Stimulated activated CD8-positive, alpha-beta memory T cell treated with anti-CD3 and anti-CD28 coated beads, Interleukin-7, amount 100 ng/mL, for 48 hours (primary cell): ENCODE measurements at places on chromosomes 16 and 17.

DNA sequence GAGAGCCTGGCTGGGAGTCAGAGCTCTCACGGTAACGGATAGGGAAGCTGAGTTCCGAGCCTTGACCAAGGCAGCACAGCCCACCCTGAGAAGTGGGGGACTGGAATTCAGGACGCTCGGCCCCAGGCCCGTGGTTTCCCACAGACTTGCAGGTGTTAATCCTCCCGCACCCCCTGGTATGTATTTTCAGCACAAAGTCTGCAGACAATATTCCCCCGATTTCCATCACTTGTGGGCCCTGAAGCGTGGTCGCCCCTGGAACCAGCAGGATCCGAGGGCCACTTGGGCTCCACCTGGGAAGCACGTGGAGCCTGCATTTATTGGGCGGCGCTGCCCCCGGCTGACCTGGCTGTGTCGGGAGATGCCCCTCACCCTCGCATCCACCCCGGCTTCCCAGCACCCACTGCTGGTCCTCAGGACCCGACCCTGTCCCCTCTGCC lies 60.2 kb downstream of the WSB1 start:
- DNase-seq, result no peak

- DNase-seq, result no peak
These were observed 3.4 kb downstream of the FAM222B start for GRCh38 chr17:28839221-28839620.

DNA sequence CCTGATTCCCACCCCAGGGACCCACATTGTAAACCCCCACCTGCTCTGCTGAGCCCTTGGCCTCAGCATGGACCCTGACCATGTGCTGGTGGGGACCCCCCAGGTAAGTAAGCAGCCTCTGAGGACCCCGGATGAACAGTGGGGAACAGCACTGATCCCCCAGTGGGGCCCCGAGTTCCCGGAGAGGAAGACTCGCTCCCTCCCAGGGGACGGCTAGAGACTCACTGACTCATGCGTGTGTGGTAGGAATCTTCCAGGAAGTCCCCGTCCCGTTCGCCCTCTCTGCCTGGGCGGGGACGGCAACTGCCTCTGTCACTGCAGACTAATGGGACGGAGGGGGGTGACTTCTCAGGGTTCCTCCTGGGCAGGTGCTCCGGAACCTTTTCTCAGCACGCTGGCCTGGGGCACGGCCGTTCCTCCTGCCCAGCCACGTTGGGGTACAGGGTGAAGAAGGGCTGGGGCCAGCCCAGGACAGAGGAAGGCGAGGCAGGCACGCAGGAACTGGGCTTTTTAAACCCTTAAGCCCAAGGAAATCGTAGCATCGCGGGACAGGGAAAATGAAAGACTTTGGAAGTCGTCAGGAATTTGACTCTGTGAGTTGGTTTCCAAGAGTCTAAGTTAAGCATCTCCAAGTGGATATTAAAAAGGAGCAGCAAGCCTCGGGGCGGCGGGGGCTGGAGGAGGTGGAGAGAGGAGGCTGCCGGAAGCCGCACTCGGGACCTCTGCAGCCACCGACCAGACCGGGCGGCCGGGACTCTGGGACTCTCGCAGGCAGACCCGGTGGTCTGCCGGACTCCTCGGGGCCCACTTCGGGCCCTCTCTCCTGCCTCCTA lies 178.7 kb downstream of the SEC14L1 start:
- peak; percentile 55 for DNase-seq

- no peak for DNase-seq
These were observed 223.0 kb upstream of the RPL38 start for GRCh38 chr17:73980517-73980916.

- DNase-seq, result no peak
These were observed 327.6 kb downstream of the GRIN2A start for GRCh38 chr16:9854675-9855074.

DNA sequence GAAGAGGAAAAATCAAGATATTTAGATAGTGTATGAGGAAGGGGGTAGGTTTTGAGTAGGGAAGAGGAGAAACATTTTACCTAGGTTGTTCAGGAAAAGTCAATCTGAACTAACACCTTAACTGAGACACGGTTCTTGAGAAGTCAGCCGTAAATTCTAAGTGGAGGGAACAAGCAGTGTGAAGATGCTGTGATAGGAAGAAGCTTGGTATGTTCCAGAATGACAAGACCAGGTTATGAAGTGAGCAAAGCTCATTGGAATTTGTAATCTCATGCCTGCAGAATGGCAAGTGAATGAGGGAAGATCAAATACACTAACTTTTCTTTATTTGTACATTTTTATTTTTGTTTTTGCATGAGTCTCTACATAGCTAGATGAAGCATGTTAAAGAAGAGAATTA lies 307.6 kb downstream of the ZFHX3 start:
- DNase-seq, result no peak

GRCh38 chr16:66590322-66590721 lies 11.1 kb downstream of the CMTM2 start:
- no peak for DNase-seq

DNA sequence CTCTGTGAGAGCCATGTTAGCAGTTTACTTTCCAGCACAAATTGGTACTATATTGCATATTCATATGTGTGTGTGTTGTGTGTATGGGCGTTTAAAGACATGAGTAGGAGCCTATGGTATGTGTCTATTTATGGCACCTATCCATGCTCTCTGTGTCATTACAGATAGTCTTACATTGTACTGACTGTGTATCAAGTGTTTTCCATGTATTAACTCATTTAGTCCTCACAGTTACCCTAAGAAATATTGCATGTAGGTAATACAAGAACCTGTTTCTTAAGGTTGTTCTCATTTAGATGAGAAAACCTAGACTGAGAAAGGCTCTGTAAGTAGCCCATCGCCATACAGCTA lies 1.6 kb downstream of the ALG1 start:
- DNase-seq, result no peak

DNA sequence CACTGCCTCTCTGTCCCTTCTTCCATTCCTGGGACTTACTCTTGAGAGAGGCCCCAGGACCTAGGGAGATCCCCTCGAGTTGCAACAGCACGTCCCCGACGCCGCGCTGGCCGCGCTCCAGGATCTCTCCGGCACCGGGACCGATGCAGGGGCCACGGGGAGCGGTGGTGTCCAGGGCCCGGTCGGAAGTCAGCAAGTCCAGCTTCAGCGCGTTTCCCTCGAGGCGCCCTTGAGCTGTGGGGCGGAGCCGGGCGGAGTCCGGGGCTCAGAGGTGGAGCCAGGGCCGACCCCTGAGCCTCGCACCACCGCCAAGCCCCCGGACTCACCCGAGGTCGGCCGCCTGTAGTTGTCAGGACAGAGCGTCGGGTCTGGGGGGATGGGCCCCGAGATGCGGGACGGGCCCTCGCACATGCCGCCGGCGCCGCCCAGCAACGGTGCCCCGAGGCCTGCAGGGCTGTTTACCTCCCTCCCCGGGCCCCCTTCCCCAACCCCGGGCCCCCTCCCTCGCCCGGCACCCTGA lies 458 bp downstream of the ENKD1 start:
- no peak for DNase-seq

DNA sequence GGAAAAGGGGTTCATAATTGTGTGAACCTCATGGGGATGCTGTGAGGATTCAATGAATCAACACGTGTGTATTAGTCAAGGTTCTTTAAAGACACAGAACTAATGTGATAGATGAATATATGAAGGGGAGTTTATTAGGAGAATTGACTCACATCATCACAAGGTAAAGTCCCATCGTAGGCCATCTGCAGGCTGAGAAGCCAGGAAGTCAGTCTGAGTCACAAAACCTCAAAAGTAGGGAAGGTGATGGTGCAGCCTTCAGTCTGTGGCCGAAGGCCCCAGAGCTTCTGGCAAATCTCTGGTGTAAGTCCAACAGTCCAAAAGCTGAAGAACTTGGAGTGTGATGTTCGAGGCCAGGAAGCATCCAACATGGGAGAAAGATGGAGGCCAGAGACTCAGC lies 413.4 kb downstream of the CDH13 start:
- no peak for DNase-seq

DNA sequence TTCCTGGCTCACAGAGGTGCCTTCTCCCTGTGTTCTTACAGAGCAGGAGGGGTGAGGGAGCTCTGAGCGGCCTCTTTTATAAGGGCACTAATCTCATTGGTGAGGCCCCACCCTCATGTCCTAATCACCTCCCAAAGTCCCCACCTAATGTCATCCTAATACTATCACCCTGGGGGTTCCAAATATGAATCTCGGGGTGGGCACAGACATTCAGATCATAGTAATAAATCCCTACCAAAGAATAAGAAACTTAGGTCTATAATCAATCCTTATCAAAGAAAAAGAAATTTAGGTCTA lies 32.3 kb upstream of the METRNL start:
- DNase-seq, result no peak

GRCh38 chr17:9054126-9054975 lies 33.0 kb downstream of the NTN1 start:
- DNase-seq, result no peak

GRCh38 chr17:14019186-14019956 lies 49.9 kb upstream of the COX10 start:
- DNase-seq, result peak; percentile 13

DNA sequence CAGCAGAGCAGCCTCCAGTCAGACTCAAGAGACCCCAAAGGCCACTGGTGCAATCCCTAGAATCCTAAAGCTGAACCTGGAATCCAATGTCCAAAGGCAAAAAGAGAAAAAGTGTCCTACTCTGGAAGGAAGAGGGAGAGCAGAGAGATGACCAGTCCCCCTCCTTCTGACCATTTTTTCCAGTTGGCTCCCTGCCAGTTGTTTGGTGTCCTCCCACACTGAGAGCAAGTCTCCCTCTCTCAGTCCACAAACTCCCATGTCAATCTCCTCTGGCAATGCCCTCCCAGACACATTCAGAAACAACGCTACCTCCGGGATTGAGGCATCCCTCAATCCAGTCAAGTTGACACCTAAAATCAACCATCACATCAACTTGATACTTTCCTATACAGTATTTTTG lies 4.3 kb upstream of the CLEC19A start:
- DNase-seq, result no peak

- DNase-seq, result no peak
These were observed 20.8 kb upstream of the DNAH17 start for GRCh38 chr17:78598013-78598471.

- no peak for DNase-seq
These were observed 24.2 kb upstream of the ATP2A3 start for GRCh38 chr17:3988297-3989040.

GRCh38 chr17:17533901-17534441 lies 37.8 kb upstream of the RASD1 start:
- no peak for DNase-seq

DNA sequence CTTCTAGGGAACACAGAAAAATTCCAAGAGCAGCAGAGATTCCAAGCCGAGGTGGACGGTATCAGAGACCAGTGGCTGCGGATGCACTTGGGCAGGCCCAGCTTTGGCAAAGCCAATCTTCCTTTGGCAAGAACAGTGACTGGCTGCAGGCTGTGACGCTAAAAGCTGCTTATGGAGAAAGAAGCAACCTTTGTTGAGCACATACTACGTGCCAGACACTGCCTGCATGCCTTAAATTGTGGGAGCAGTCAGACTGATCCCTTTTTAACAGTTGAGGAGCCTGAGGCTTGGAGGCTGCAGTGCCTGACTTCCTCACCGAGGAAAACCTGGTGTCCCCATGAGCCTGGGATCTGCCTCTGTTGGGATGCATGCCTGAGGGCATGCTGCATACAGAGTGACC lies 69.0 kb upstream of the AMZ2 start:
- no peak for DNase-seq

- no peak for DNase-seq
These were observed 560.3 kb downstream of the WWOX start for GRCh38 chr16:78659668-78660217.

- no peak for DNase-seq
These were observed 83.6 kb downstream of the IRF8 start for GRCh38 chr16:85982563-85982939.

DNA sequence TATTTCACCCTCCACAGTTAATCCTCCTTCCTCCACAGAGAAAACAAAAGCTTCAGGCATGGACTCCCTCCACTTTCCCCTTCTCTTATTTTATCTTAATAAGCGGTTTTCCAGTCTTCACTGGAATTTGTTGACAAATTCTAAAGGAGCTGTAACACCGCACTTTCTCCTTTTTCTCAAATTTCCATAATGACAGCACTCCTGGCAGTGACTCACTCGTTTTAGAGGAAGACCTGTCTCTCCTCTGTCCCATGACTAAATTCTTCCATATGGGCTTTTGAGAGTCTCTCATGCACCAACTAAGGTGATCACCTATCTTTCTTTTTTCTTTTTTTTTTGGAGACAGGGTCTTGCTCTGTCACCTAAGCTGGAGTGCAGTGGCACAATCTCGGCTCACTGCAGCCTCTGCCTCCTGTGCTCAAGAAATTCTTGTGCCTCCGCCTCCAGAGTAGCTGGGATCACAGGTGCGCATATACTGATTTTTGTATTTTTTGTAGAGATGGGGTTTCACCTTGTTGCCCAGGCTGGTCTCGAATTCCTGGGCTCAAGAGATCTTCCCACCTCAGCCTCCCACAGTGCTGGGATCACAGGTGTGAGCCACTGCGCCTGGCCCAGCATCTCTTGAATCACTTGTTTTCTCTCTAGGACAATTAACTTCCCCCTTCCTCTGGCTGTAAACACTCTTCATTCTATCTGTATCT lies 7.7 kb downstream of the ITGAM start:
- no peak for DNase-seq

DNA sequence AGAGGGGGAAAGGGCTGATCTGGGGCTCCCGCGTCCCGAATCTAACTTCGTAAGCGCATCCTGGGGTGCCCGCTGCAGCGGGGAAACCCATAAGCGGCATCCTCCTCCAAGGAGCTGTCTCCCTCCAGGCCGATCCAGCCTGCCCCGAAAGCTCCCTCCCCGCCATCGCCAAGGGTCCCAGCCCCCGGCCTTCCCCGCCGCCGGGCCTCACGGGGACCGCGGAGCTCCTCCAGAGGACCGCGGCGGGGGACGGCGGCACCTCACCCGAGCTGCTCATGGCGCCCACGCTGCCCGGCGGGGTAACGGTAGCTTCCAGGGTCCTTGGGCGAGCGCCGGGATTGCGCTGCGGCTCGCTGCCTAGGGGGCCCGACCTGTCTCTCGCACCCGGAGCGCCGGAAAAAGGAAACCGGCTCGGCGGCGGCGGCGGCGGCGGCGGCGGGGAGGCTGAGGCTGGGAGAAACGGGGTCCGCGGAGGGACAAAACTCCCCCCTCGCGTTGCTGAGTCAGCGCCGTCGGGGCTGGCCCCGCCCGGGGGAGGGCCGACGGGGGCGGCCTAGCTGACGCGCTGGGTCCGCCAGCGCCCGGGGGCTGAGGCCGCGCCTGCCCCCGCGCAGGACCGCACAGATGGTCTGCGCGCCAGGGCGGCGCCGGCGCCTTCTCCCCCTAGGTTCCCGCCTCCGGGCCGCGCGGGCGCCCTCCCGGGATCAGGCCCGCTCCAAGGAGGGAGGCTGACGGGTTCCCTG lies at the start of gene BLMH:
TSS of gene BLMH (minus strand) at position 402 of the 743 bp plus-strand sequence. CDS start at position 277, 125 bp downstream.
- DNase-seq, result peak; percentile 83
